Fibroblast of upper back skin (primary cell): ENCODE measurements at places on chromosomes 2 and 18.
A peak's percentile ranks its signal among the peaks of the same experiment; 100 is the strongest.

- no peak for DNase-seq
Observed at GRCh38 chr18:9705183-9705829, 2.8 kb upstream of the RAB31 start.

- DNase-seq = peak; percentile 25
Observed at GRCh38 chr2:108169982-108170625, 69.7 kb upstream of the SULT1C3 start.

GRCh38 chr2:48738806-48739205 is 16.7 kb downstream of the LHCGR start:
- DNase-seq = peak; percentile 34

GRCh38 chr2:191048073-191048472 is 34.1 kb upstream of the STAT1 start:
- no peak for DNase-seq

- no peak for DNase-seq
Observed at GRCh38 chr2:75525434-75526310, 35.1 kb downstream of the EVA1A start.

GRCh38 chr2:181300600-181301291 is 156.4 kb upstream of the ITGA4 start:
- no peak for DNase-seq

- DNase-seq = no peak
Observed at GRCh38 chr2:120670371-120670770, 65.3 kb upstream of the GLI2 start.

DNA sequence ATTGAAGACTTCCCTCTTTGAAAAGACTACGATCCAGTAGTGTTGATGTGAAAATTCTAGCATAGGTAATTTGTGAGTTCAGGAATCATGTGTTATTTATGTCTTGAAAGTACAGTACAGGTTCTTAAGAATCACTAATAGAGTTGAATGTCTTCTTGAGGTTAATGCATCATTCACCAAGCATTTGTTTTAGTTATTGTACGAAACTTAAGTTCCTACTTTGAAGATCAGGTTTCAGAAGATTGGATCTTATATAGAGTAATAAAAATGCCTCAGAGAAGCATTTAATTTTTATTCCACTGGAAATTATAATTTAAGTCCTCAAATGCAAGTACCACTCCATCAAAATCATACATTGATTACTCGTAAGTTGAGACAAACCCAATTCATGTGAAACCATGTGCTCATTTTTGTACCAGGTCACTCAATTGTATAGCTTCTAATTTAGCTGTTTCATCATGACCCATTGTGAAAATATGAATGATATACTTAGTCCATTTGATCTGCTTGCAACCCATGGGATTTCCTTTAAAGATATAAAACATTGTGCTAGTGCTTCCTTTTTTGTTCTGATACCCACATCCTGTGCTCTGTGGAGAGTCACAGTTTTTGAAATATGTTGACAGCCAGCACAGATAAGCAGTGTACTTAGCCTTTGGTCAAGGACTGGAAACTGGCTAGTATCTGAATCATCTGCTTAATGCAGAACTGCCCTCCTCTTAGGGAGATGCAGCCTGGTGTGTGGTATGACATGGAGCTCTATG is 22.5 kb upstream of the RAB27B start:
- peak; percentile 88 for DNase-seq

DNA sequence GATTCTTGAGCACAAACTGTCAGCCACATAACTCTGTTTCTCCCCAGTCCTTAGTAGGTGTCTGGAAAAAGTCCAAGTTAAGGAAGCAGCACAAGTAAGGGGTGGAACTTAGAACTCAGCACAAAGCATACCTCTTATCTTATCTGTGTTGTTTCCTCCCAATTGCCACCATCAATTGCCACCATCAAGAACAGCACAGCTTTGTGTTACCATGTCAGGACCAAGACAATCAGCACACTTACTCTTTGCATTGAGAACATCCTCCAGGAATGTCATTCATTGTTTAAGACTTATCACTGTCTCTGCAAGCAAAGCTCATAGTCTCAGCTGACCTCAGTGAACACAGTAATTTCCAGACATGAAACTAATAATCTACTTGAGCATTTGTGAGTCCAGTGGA is 212.7 kb upstream of the FSHR start:
- no peak for DNase-seq

GRCh38 chr18:69874058-69874457 is 73.6 kb downstream of the CD226 start:
- peak; percentile 11 for DNase-seq

DNA sequence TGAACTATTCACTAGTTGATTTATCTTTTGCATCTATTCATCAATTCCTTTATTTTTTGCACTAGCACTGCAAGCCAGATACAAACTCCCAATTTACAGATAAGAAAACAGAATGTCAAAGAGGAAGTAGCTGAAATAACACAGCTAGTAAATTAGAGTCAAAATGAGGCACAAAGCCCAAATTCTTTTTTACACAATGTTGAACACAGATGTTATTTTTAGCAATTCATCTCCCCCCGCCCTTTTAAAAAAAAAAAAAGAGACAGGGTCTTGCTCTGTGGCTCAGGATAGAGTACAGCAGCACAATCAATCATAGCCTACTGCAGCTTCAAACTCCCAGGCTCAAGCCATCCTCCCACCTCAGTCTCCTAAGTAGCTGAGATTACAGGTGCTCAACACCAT is 127.8 kb downstream of the CCBE1 start:
- DNase-seq = no peak

DNA sequence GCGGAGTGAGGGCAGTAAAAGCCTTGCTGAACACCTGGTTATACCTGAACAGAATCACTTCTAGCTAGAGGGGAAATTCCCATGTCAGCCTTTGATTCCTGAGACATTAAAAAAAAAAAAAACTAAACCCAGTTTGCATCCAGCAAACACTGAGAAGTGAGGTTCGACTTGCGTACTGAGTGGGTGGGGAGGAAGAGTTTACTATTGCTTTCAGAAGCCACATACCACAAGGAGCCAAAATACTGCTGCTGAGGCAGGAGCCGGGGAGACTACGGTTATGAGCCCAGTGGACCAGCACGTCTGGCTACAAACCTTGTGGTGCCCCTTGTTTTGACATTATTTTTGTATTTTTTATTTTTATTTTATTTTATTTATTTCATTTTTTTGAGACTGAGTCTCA is 2.7 kb downstream of the COLEC11 start:
- no peak for DNase-seq

DNA sequence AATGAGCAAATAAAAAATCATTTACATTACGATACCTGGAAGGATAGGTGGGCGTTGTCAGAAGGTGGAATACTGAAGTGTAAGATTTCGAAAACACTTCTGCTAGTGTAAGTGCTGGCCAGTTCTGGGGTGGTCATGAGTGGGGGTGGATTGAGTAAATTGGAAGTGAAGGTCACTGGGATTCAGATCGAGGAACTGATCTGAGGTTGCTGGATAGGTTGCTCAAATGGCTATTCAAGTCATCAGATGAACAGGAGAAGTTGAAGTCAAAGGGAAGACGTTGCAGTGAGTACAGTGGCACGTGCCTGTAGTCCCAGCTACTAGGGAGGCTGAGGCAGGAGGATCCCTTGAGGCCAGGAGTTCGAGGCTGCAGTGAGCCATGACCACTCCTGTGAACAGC is 95.7 kb downstream of the MALT1 start:
- DNase-seq = no peak

- DNase-seq = no peak
Observed at GRCh38 chr2:235536711-235537110, 42.9 kb downstream of the AGAP1 start.

GRCh38 chr2:32231959-32232358 is 32.7 kb downstream of the NLRC4 start:
- DNase-seq = no peak

GRCh38 chr2:60957224-60957623 is 60.3 kb upstream of the PEX13 start:
- DNase-seq = no peak

DNA sequence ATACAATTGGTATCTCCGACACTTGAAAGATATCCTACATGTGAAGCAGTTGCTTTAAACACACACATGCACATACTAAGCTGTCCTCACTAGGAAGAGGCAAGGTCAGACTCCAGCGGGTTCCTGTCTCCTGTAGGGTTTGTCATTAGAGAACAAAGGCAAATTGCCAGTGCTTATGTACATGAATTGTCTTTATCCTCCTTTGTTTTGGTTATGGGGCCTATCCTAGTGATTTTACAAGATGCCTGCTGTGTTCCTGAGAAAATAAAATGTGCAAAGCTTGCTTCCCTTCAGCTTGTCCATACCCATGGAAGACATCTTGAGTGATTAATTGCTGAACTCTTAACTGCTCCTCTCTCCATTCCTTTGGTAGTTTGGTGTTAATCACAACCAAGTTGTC is 86.7 kb upstream of the SLC39A10 start:
- no peak for DNase-seq

DNA sequence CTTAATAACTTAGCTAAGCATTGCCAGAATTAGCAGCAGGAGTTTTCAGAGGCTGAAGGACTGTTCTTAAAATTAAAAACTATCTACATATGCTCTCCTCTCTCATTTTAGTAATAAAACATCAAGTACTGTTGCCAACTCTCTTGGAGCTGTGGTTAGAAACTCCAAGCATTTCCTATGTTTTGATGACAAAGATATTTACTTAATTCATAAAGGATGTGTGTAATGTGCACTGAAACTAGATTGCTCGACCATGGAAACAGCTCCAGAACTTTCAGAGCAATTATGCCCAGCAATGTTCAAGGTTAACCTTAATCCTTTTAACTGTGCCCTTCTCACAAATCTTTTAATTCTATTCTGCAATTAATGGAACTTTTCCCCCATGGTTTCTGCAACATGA is 8.4 kb downstream of the GRP start:
- peak; percentile 52 for DNase-seq

GRCh38 chr2:39424951-39425350 is 12.1 kb downstream of the MAP4K3 start:
- DNase-seq = no peak

DNA sequence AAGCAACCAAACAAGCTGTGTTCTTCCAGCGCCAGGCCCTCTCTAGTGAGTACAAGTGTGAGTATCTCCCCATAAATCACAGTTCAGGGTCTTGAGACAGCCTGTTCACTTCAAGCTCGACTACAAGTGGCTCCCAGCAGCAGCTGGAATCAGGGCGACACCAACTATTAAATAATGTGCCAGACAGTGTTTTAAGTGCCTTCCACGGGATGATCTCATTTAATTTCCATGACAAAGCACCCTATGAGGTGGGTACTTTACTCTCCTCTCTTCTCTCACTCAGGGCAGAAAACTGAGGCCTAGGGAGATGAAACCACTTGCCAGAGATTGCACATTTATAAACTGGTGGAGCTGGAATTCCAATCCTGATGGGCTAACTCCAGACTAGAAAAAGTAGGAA is 2.6 kb upstream of the FAM136A start:
- no peak for DNase-seq

DNA sequence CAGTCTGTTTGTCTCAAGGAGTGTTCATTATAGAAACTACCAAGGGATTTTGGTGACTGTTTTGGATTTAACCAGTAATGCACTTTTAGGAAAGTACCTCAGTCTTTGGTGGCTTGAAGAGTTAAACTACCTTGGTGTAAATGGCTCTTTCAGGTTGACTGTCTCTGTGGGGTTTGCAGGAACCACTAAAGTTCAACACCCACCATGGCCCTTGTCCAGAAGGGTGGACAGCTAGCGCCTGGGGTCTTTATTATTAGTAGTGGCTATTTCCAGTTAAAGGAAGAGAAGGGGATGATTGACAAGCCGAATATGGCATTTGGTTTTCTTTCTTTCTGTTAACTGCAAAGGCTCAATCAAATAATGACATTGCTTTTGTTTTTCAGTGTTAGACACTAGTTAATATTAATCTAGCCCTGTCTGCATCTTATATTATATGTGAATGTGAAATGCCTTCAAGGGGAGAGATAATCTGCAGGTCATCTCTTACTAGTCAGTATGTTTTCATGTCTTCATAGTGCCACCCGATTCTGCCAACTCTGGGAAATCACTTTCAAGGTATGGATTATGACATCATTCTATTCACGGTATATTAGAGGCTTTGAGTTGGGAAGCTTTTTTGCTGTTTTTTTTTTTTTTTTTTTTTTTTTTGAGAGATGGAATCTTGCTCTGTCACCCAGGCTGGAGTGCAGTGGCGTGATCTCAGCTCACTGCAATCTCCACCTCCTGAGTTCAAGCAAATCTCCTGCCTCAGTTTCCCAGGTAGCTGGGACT is 56.4 kb downstream of the MAP4K4 start:
- DNase-seq = no peak

- no peak for DNase-seq
Observed at GRCh38 chr18:71832946-71833617, 711.1 kb downstream of the CBLN2 start.

GRCh38 chr2:121790276-121790956 is 35.0 kb downstream of the TSN start:
- DNase-seq = peak; percentile 89

DNA sequence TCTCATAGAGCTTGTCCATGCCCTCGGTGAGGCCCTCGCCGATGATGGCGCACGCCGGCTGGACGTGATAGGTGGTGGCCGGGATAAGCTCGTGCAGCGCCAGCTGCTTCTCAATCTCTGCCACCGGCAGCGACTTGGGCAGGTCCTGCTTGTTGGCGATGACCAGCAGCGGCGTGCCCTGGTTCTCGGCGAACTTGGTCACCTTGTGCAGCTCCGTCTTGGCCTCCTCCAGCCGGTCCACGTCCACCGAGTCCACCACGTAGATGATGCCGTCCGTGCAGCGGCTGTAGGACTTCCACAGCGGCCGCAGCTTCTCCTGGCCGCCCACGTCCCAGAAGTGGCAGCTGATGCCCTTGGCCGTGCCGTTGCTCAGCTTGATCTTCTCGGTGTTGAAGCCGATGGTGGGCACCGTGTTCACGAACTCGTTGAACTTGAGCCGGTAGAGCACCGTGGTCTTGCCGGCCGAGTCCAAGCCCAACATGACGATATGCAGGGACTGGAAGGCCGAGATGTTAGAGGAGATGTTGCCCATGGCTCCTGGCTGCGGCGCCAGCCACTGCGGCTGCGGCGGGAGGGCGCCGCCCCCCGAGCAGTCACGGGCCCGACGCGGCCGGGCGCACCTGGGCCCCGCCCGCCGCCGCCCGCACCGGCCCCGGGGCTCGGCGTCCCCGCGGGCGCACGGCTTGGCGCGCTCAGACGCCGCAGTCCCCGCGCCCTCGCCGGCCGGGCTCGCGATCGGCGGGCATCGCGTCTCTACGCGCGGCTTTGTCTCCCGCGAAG is 636 bp downstream of the ARL4C start:
- peak; percentile 20 for DNase-seq

DNA sequence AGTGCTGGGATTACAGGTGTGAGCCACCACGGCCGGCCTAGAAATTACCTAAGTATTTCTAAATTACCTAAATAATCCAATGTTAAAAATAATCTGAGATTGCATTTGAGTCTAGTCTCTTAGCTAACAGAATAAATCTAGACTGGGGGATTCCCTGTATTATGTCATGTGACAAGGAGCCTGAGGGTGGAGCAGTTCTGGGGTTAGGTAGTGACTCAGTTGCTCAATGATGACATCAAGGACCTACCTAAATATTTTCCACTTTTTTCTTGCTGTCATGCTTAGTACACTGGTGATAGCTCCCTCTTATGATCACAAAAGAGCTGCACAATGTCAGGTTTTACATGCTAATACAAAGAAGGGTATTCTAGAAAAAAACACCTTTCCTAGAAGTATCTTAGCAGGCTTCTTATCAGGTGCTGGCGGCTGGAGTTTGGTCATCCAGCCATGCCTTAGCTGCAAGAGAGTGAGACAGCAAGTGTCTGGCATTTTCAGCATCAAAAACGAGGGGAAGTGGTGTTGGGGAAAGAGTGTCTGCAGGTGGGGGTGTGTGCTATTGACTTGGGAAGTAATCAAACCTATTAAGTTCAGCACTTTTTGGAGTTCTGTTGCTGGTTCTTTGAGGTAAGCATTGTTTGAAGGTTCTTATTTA is 17.5 kb upstream of the CEP192 start:
- no peak for DNase-seq

- no peak for DNase-seq
Observed at GRCh38 chr18:26919201-26919600, 53.7 kb upstream of the AQP4 start.
